CD4-positive, alpha-beta T cell treated with Interleukin-6 at 100 ng/mL for 8 hours (primary cell): ENCODE measurements at places on chromosomes 2 and 18.

DNA sequence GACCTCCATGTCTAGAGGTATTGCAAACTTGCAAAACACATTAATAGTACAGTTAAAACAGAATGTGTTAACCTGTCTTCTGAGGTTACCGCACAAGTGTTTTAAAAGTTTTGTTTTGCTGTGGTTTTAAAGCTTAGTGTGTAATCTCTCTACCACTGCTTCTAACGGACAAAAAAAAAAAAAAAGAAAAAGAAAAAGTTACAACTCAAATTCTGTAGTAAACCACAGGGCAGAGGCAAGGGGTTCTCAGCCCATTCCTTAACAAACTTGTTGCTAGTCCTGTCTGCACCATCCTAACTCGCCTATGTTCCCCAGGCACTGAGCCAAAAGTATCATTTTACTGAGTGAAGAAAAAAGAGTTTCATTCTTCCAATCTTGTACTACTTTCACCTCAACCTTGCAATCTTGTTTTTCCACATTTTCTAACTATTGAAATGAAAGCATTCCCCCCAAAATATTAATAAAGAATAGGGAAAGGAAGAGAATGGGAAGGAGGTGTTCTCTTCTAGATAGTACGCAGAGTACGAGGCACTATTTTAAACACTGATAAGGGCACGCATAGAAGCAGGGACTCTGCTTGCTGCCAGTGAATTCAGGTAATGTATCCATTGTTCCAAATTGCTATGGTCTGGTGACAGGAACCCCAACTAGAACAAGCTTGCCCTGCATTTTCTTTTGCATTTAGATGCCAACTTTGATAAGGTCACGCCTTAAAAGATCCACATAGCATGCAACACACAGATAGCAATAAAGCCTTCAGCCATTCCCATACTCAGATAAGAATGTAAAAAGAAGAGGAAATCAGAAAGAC is 47.1 kb downstream of the IKZF2 start:
- no peak for DNase-seq

GRCh38 chr2:68127358-68128242 is 30.1 kb upstream of the PNO1 start:
- DNase-seq, result no peak

GRCh38 chr2:235049069-235049468 is 97.3 kb downstream of the SH3BP4 start:
- DNase-seq, result no peak

DNA sequence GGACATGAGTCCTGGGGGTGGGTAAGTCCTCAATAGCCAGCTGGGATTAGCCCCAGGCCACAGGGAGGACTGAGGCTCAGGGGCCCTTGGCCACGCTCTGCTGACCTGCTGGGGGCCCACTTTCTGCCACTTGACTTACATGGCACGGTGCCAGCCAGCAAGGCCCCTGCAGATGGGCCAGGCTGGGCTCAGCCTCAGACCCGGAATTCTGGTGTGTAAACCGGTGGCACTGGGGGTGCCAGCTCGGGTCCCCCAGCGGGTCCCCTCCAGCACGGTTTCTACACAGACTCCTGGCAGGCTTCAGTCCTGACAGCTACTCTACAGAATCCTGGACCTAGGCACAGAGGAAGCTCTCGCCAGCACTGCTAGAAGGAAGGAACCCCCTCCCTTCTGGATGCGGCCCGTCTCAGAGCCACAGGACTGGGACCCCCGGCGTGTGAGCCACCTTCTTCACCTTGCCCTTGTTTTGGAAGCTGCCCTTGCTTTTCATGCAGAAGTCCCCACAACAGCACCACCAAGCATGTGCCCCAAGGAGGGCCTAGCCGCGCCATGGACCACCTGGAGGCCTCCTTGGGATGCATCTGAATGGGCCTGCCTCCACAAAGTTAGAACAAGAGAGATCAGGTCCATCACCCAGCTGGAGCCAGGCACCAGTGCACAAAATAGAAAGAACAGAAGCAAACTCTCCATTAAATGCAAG is 8.0 kb downstream of the HDAC4 start:
- DNase-seq, result no peak

- no peak for DNase-seq
These were observed 123.3 kb upstream of the RND3 start for GRCh38 chr2:150610670-150611279.

GRCh38 chr2:127514485-127514884 is 11.8 kb downstream of the IWS1 start:
- no peak for DNase-seq
